IPS DF 6.9 (cell line): ENCODE measurements at places on chromosomes 7 and 10.

DNA sequence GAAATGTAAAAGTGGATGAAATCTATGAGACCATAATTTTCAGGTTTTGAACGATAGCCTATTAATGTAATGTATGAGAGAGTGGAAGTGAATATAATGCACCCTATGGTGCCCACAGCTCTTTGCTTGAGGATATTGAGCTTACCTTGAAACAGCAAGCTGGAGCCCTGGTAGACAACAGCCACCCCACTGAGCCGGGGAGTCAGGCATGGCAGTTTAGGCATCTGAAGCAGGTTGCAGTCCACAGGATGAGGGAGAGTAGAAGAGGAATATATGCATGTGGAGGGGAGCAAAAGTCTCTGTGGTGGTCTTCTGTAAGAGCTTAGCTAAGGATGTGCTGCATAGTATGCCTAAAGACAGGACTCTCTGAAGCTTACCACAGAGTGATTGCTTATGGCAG is 817.3 kb downstream of the DNAJB9 start:
- DNase-seq: no peak

- DNase-seq: no peak
These were observed 472.8 kb downstream of the KCNMA1 start for GRCh38 chr10:77164616-77165311.

DNA sequence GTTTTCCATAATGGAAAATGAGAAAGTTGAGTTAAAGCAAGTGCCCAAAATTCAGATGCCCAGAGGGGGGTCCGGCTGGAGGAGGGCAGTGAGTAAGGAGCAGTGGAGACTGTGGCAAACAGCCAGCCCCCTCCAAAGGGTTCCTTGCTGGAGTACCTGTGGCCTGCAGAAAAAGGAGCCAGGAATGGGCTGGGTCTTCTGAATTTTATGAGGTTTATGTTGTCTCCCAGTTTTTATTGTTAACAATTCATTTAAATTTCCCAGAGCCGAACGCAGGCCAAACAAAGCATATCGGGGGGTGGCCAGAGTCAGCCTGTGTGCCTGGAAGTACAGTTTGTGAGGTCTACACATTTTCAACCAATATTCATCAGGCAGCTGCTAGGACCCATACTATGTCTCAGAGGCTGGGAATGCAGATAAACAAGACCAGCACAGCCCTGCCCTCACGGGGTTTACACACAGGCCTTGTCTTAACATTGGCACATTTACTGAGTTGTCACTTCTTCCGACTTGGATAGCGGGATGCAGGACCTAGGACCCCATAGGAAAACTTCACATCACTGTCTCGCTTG is 12.9 kb upstream of the CSGALNACT2 start:
- DNase-seq: no peak

DNA sequence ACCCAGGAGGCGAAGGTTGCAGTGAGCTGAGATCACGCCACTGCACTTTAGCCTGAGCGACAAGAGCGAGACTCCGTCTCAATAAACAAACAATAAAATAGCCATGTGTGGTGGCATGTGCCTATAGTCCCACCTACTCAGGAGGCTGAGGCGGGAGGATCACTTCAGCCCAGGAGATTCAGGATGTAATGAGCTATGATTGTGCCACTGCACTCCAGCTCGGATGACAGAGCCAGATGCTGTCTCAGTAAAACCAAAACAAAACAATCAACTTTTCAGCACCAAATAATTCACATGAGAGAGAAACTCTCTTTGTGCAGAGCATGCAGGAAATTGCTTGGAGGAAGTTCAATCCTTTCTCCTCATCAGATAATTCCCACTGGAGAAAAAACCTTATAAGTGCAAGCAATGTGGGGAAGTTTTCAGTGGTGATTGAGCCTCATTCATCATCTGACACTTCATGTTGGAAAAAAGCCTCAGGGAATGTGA is 13.4 kb upstream of the FIS1 start:
- DNase-seq: no peak

DNA sequence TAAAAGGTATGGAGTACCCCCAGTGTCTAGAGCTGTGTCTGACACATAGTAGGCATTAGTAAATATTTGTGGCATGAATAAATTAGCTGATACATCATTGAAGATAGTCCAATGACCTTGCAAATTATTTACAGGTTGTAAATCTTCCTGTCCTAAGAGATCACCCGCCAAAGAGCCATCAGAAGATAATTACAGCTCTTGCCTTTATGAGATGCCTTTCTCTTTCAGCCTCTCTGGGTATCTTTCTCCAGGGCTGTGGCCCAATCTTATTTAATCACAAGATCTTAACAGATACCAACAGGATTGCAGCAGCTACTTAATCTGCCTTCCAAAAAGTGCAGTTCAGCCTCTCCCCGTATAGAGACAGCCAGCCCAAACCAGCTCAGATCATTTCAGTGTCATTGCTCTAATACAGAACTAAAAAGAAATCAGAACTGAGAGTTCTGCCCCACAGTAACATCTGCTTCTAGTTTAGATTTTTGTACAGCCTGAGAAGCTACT is 41.5 kb downstream of the MYOF start:
- no peak for DNase-seq

GRCh38 chr10:3723766-3724165 is 61.2 kb downstream of the KLF6 start:
- DNase-seq: no peak
